ENCODE measurements at places on chromosomes 1 and 21.

DNA sequence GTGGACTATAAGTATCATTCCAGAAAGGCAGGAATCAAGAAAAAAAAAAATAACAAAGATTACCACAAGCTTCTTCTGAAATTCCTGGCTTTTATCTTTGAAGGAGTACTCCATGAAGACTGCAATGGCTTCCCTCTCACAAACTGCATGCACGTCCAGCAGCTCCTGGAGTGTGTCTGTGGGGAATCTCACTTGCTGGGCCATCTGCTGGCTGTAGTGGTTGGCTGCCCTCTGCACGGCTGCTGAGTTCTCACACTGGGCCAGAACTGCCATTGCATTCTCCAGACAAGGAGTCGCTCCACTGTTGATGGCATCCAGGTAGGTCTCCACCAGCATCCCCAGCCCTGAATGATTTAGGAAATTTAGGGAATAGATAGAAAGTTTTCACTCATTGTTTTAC, 23.3 kb upstream of the GBP2 start:
- DNase-seq = peak; percentile 54

GRCh38 chr1:65177457-65177856, 29.5 kb downstream of the AK4 start:
- no peak for DNase-seq

DNA sequence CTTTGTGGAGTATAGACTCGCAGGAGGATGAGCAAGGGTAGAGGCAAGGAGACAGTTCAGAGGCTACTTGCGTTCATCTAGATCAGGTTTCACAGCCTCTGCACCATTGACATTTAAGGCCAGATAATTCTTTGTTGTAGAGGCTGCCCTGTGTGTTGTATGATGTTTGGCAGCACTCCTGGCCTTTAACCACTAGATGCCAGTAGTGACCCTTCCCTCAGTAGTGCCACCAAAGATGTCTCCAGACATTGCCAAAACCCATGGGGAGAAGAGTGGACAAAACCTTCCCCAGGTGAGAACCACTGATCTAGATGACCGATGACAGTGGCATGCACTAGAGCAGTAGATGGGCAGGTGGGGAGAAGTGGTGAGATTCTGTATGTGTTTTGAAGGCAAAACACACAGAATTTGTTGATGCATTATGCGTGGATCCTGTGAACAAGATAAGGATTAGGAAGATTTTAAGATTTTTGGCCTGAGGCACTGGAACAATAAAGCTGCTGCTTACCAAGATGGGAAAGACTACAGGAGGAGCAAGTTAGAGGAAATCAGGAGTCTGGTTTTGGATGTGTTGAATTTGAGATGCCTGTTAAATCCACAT, 9.9 kb upstream of the COG2 start:
- no peak for DNase-seq

GRCh38 chr1:98119796-98120195, 199.0 kb upstream of the DPYD start:
- DNase-seq = no peak

DNA sequence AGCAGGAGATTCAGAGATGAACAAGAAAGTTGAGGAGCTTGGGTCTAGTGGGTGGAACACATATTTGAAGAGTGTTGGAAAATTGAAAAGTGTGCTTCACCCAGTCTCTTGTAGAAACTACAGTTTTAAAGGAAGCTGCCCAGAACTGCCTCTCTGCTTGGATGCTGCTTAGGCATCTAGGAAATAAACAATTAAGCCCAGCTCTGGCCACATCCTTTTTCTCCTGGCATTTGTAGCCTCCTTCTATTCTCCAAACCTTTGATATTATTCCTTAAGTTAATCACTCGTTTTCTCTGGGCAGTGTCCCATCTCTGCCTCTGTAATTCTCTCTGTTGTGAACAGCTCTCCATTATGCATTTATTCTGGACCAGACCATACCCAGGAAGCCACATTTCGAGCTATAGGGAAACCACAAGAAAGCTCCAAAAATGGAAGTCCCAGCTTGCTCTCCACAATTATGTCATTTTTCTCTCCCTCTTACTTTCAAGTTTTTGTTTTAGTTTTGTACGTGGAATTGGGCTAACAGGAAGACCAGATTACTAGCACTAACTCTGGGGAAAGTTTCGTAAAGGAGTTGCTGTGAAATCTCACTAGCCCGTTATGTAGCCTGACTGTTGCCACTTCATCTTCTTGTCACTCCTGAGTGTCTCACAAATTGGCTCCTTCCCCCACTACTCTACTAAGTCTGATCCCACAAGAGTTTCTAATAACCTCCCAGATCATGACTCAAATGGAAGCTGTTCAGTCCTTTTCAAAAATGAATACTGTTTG, 102.2 kb downstream of the NTMT2 start:
- DNase-seq = no peak

GRCh38 chr1:71651214-71651613, 570.4 kb upstream of the ZRANB2 start:
- DNase-seq = no peak

DNA sequence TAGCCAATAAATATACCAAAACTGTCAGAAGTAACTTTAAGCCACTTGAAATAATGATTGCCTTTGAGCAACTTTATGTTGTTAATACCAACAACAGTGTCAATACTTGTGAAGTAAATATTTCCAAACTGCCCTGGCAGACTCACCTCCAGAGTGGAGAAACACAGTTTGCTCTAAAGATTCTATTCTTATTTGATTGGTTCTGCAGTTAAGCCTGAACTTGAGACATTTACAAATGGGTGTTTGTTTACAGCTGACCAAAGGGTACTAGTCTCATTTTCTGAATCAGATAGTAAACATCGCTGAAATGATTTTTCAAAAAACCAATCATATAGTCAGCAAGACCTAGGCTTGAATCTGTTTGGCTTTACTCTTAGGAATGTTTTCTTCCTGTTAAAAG, 1.3 kb upstream of the MYOC start:
- no peak for DNase-seq

DNA sequence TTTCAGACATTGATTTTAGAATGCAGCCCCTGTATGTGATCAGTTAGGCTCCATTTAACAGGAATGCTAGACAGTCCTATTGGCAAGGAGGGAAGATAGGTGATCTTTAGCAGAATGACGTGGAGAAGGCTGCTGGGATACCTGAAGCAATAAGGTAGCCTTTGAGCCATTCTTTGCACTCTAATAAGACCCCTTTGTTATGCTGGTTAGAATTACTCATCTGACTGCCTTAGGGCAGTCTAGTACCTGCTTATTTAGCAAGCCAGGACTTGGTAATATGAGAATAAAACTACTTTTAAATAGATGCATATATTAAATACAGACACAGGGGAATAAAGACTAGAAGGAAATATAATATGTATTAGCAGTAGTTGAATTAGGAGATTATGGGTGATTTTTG, 29.1 kb downstream of the NGF start:
- no peak for DNase-seq

DNA sequence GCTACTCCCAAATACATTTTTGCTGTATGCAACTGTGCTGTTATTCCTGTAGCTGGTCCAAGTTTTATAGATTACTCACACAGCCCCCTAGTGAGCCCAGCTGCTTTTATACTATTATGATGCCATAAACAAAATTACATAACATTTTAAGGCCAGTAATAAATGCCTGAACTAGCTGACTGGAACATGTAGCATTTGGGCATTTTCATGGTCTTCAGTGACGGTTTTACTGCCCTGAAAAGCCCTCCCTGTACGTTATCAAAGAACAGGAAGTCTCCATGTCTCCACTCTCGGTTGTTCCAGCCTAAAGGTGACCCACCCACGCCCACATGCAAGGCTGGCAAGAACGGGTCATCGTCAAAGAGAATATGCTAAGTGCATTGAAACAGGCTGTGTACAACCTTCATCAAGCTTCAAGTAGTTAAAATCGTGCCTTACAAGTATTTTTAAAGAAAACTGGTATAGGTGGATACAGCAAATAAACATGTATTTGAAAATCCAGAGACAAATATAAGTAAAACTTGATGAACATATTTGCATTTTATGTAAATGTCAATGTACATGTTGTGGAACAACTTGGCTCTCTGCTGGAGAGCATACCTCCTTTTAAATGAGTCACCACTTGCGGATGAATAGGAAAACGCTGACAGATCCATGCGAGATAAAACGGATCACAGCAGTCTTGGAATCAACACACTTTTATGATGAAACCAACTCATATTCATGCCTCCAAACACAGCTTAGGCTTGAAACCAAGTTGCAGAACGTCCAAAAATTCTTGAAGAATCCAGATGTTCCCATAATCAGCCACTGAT, 520.5 kb downstream of the SMYD3 start:
- DNase-seq = no peak

- DNase-seq = no peak
Observed at GRCh38 chr1:70504176-70504820, 93.2 kb downstream of the CTH start.

DNA sequence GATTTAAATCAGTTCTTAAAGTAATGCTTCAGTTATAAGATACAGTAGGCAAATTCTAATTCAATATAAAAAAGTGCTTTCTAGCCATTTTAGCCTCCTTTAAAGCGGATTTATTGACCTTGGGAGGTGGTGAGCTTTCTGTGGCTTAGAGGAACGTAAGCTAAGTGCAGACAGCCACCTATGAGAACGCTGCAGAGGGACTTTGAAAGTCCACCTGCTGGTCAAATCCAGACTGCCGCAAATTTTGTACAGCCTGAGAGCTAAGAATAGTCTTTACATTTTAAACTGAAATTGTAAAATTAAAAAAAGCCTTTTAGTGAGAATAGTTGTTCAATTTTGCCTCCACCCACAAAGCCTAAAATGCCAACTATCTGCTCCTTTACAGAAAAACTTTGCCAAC, 67.0 kb upstream of the SSX2IP start:
- no peak for DNase-seq

- peak; percentile 98 for DNase-seq
Observed at GRCh38 chr1:160085686-160086455, 4.5 kb downstream of the KCNJ9 start.

GRCh38 chr1:201877877-201878401, 10.8 kb upstream of the SHISA4 start:
- no peak for DNase-seq

- DNase-seq = no peak
Observed at GRCh38 chr1:58460469-58460868, 86.1 kb downstream of the OMA1 start.

DNA sequence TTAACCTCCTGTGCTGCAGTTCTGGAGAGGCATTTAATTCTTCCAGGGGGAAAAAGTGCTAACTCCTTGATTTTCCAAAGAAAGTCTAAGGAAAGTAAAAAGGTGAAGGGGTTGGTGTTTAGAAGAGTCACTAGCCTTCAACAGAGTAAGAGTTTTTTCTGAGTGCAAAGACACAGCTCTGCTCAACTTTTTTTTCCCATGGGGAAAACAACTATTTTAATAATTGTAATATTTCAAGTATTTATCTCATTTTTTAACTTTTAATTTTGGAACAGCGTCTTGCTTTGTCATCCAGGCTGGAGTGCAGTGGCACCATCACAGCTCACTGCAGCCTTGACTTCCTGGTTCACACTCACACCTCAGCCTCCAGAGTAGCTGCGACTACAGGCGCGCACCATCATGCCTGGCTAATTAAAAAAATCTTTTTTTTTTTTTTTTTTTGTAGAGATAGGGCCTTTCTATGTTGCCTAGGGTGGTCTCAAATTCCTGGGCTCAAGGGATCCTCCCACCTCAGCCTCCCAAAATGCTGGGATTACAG, 202.6 kb downstream of the APP start:
- DNase-seq = no peak

DNA sequence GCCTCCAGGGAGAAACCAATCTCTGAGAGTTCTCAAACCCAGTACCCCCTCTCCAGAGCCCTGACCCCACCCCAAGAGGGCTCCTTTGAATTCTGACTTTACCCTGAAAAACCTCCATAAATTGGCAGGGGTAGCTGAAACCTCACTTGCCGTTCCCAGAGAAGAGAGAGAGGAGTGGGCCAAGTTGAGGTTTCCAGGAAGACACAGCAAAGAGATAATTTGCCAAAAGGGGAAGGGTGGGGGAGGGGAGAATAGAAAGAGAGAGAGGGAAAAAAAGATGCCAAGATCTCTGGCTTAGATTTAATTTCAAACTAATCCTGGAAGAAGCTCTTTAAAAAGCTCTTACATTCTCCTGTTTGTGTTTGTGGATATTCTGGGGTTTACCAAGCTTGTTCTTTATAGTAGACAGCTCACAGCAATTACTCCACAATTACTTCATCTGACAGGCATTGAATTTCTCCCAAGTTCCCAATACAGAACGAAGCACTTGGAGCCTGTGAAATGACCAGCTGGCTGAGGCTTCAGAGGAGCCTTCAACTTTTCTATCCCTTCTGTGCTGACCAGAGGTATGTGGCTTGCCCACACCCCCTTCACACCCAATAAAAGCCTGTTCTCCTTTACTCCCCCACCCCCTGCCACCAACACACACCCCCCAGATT, 1.1 kb upstream of the GRHL3 start:
- no peak for DNase-seq

DNA sequence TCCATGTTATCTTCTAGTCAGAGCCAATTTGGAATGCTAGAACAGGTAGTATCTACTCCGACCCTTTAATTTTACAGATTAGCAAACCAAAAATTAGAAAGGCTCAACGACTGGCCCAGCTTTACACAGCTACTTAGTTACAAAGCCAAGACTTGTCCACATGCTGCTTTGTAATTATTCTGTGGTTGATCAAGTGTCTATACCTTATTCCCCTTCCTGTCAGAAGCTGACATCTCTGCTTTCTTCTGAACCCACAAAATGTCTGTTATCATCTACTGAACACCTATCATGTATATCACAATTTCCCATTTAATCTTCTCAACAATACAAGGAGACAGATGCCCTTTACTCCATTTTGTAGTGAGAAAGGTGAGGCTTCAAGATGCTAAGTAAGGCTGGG, 15.6 kb downstream of the TGFBR3 start:
- no peak for DNase-seq

DNA sequence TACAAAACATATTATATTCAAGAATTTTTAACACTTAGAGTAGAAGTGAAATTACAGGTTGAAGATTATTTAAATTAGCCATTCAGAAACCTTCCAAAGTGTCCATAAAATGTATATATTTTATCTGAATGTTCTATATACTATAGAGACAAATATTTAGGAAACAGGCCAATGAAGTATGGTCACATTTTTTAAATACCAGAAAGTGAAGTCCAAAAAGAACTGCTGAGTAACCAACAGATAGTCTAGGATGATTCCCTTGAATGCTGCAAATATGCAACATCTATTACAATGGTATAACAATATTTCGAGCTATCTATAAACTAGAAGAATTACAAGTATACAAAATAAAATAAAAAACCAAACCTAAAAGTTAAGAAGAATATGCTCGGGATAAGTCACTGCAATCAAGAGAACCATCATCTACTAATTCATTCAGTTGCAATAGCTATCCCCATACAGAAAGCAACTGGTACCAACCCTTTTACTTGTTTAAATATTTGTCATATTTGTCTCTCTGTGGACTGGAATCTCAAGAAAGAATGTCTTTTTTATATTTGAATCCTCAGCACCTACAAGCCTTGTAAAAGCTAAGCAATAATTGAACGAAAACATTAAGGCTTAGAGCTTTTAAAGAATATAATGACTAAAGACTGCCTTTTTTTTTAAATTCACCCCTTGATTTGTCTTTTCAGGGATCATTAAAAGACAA, 8.1 kb downstream of the ODF2L start:
- DNase-seq = no peak

GRCh38 chr1:234149217-234149616, 224.0 kb upstream of the COA6 start:
- DNase-seq = no peak
